ENCODE measurements at places on chromosomes 3 and 15.

GRCh38 chr3:78913711-78914110 lies 854.1 kb downstream of the ROBO1 start:
- no peak for DNase-seq

DNA sequence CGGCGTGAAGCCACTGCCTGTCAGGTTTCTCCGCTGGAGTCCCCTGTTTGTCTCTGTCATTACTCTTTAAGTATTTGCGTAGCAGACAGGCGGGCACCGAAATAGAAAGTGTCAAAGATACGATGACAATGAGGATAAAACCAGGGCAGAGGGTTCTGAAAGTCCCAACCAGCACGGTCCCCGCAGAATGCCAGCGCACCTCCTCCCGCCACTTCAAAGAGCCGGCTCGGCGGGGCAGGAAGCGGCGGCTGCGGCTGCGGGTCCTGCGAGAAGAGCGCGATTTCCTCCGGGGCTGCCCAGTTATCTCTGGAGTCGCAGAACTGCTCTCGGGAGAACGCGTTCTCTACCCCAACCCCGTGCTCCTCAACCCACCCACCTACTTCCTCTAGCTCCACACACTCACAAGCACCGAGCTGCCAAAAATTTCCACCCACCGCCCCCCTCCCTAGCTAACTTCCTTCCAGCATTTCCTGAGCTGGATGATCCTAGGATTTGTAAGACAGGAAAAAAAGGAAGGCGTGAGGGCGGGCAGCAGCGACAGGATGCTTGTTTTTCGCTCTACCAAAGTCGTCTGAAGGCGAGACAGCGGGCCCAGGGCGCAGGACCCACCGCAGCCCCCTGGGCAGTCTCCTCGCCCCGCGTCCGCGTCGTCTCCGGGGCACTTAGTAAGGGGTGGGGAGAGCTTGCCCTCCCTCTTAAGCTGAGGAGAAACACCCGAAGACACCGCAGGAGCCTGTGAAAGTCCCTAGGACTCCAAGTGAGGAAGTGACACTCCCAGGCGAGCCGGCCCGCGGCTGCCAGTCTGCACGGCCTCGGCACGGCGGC lies at the start of gene ARHGAP31:
Gene ARHGAP31, plus strand, starts transcription at position 513 of the 825 bp plus-strand sequence. CDS start 522 bp downstream, outside the sequence.
- peak; percentile 79 for DNase-seq

- no peak for DNase-seq
Measured at GRCh38 chr3:183782576-183783276, 42.7 kb downstream of the MAP6D1 start.

DNA sequence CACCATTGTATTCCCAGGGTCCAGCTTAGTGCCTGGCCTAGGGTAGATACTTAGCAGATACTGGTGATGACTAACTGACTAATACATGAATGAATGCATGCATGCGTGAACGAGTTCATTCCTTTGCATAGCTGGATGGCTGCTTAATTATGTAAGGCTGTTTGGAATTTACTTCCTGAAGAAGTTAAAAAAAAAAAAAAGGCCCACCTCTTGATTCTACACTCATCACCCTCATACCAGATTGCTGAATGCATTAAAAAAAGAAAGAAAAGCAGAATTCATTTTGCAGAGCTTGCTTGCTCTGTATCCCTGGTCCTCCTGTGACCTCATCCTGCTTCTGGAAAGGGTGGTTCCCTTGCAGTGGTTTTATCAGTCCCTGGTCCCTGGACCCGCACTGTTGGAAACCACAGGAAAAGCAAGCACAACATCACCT lies 277.6 kb upstream of the CFAP20DC start:
- no peak for DNase-seq

GRCh38 chr3:115660646-115661337 lies 37.5 kb downstream of the GAP43 start:
- no peak for DNase-seq

GRCh38 chr3:41299036-41299435 lies 99.7 kb downstream of the CTNNB1 start:
- DNase-seq = no peak

GRCh38 chr15:47814620-47815019 lies 97.3 kb downstream of the SEMA6D start:
- no peak for DNase-seq

DNA sequence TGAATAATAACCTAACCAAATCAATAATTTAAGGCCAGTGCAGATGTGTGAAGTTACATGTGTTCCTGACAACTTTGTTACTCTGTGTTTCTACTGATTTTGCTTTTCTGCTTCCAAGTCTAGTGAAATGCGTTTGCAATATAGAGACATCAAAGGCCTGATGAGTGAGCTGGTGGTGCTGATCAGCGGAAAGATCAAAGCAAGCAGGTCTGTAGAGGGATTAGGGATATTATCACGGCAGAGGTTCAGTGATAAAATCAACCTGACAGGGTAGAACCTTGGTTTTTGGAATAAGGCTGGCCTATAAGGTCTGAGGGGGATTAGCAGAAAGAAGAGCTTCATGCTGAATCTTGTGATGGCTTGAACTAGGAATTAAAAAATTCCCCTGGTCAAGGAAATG lies 111.7 kb downstream of the EDEM1 start:
- no peak for DNase-seq

- no peak for DNase-seq
Measured at GRCh38 chr15:54810031-54810430, 386.7 kb downstream of the RSL24D1 start.

GRCh38 chr3:147410116-147410525 lies 956 bp downstream of the ZIC1 start:
- no peak for DNase-seq

DNA sequence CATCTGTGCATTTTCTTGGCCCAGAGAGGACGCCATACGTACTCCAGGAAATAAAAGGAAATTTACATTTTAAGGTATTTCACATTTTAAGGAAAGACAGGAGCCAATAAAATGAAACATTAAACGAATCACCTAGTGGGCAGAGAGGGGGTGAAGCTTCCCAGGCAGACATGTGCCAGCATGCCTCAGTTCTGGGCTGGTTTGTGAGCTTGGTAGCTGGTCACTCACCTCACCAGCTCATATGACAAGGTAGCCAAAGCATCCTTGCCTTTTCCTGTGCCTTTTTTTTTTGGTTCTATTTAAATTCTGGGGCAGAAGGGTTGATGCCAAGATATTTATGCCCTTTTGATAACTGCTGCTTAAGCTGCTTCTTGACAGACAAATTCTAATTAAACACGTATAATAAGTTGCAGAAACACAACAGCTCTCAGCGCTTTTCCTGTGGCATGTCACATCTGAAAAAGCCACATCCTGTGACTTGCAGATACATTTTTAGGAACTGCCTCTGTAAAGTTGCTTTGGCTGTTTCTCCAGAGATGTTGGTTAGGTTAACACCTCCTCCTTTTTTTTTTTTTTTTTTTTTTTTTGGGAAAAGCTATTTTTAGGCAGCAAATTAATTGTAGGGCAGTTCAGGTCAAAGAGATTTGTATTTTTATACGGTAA lies 218.6 kb downstream of the PDCD6IP start:
- no peak for DNase-seq

GRCh38 chr3:195820901-195821300 lies 9.2 kb upstream of the MUC4 start:
- no peak for DNase-seq

GRCh38 chr3:158127250-158128219 lies 17.6 kb downstream of the RSRC1 start:
- DNase-seq = no peak

DNA sequence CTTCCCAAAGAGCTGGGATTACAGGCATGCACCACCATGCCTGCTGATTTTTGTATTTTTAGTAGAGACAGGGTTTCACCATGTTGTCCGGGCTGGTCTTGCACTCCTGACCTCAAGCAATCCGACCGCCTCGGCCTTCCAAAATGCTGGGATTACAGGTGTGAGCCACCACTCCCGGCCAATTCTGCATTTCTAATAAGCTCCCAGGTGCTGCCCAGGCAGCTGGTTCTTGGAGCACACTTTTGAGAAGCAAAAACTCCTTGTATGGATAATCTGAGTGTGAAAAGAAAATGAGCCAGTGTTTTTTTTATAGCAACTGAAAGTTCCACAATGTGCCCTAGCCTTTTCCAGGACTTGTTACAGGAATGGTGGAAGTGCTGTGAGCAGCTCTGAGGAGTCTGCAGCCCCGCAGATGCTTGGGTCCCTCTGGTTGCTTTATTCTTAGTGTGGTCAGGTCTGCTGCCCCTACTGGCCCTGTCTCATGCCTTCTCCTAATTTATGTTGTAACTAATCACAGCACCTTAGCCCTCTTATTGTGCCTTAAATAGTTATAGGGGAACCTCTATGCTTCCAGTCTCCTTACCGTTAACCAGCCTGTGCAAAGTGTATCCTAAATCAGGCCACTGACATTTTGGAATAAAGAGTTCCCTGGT lies 13.5 kb upstream of the KCNAB1 start:
- DNase-seq = no peak

GRCh38 chr3:87145553-87145952 lies 81.6 kb upstream of the CHMP2B start:
- DNase-seq = no peak

DNA sequence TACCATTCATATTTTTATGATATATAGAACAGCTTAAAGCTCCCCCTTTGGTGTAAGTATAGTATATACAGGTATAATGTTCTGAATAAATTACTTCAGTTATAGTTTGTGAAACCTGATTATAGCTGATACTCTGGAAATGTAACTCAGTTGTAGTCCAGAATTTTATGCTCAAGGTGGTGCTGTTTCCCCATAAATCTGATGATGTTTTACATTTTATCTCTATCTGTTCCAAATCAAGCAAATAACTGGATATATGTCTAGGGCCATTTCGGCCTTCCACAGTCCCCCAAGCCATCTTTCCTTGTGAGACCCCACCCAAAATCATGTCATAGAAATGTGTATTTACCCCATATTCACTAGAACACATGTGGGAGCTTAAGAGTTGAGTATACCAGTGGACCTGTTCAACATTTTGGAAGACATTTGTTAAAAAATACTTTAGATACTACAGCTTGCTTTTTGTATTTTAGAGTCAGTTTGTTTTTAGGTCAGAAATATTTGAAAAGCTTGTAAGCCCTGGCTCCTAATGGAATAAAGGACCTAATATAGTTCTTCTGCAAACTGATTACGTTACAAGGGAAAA lies 107.1 kb downstream of the ATG7 start:
- DNase-seq = peak; percentile 18

DNA sequence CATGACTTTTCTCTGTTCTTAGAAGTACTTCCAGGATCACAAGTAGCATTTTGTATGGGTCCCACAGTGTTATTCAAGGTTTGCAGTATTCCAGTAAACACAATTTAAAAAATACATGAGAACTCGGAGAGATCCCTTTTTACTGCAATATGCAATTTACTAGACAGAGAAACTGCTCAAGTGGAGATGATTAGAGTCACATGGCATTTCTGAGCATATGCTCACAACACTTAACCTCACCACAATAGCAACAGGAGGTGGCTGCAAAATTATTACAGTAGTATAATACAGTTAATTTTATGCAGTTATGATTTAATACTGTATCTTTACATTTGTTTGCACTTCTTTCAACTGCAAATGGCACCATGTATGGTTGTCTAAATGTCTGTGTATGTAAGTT lies 87.5 kb downstream of the PIK3CB start:
- no peak for DNase-seq

DNA sequence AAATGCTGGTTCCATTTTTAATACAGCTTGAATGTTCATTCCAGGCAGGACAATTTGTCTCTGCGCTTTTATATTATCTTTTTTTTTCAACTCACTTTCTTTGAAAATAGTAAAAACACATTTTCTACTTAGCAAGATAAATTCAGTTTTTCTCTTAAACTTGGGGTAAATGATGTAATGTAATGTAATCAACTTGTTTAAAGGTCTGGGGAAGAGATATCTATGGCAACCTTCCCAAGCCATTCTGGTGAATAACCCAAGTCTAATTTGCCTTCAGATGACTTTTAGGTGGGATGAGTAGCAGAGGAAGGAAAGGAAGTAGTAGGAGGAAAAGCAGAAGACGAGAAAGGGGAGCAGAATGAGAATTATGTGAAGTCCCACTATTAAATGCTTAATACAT lies 335.1 kb downstream of the SV2B start:
- DNase-seq = no peak

GRCh38 chr3:188697127-188697526 lies 474.6 kb upstream of the TPRG1 start:
- DNase-seq = no peak

DNA sequence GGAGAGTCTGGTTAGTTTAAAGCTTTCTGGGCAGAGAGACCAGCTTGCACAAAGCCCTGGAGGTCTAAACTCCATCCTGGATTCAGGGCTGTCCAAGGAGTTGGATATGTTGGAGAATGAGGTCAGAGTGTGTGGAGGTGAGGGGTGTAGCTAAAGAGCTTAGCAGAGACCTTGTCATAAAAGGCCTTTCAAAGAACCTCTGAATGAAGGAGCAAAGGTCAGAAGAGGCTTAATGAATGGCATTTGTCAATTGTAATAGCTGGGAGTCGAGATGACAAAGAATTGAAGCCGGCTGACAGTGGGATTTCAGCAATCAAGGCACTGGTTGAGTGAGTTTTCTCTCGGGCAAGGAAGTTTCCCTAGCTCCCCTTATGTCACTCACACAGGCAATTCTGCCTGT lies 202.6 kb downstream of the PDCD6IP start:
- no peak for DNase-seq

- no peak for DNase-seq
Measured at GRCh38 chr3:120428924-120429323, 21.9 kb downstream of the FSTL1 start.

DNA sequence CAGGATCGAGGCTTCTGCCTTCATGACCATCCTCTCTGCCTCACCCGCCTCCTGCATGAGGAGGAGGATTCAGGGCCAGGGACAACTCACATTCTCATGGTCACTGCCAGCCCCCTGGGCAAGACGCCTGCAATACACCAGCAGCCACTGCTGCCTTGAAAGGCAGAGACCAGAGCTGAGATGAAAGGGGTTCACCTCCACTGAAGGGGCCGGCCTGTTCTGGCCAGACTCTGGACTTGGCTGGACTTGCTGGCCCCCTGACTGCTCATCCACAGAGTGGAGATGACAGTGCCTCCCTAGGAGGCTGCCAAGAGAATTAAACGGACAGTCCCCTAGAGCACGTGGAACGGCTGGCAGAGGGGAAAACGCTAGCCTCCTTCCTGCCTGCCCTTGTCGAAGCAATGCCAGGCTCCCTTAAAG lies 35.2 kb downstream of the MGLL start:
- DNase-seq = no peak

GRCh38 chr3:158420654-158421396 lies 150.2 kb upstream of the MLF1 start:
- no peak for DNase-seq

- DNase-seq = no peak
Measured at GRCh38 chr3:52262447-52262846, 16.0 kb downstream of the WDR82 start.

DNA sequence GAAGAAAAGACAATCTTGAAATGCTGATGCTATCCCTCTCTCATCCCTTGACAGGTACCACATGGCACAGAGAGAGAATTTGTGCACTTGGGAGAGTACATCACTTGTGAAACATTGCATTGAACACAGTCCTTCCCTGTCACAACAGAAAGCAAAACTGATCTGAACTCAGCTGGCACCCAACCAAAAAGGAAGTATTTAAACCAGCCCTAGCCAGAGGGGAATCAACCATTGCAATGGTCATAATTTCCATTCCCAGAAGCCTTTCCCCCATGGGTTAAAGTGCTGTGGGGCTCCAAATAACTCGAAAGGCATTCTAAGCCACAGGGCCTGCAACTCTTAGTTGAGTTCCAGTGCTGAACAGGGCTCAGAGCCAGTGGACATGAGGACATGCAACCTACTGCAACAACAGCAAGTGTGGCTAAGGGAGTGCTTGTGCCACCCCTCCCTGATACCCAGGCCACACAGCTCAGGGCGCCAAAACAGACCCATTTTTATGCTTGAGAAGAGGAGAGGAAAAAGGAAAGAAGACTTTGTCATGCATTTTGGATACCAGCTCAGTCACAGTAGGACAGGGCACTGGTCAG lies 530.8 kb upstream of the BCHE start:
- DNase-seq = no peak
